ENCODE measurements at places on chromosomes 5 and 9.

DNA sequence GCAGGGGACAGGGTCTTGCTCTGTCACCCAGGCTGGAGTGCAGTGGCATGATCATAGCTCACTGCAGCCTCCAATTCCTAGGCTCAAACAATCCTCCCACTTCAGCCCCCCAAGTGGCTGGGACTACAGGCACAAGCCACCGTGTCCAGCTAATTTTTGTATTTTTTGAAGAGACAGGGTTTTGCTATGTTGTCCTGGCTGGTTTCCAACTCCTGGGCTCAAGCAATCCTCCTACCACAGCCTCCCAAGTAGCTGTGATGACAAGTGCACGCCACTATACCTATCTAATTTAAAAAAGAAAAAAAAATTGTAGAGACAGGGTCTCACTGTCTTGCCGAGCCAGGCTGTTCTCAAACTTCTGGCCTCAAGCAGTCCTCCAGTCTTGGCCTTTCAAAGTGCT is 31.6 kb upstream of the LECT2 start:
- DNase-seq = no peak

DNA sequence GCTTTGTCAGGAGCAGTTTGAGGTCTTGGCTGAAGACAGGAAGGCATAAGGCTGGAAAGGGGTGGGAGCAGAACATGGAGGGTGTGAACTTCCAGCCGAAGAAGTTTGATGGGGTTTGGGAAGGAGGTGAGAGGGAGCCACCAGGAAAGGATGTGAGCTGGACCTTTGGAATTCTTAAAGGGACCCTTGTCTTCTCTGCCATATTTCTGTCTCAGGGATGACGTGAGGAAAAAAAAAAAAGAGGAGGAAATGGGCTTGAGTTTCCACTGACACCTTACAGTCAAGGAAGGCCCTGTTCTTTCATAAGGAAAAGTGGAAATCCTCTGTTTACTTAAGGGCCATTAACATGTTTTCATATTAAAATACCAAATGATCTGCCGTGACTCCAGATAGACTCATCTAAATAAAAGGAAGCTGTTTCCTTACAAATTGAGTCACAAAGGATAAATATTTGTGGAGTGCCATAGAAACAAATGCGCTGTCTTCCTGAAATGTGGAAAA is 132.1 kb downstream of the PALM2AKAP2 start:
- no peak for DNase-seq

- DNase-seq = no peak
These were observed 97.0 kb upstream of the VCAN start for GRCh38 chr5:83374547-83374946.

DNA sequence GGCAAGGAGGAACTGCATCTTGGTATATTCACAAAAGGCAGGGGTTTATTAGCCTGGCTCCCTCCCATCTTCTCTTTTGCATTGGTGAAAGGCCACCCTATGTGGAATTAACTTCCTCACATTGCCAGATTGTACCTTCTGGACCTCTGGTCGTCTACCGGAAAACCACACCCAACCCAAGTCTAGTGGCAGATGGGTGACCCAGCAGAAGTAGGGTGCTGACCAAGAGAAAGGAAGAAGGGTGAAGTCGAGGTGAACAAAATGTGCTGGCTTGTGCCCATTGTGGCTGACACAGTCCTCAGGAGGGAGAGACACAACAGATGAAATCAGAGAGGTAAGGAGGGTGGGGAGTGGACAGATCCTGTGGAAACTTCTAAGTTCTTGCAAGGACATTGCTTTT is 39.8 kb upstream of the DAP start:
- no peak for DNase-seq

DNA sequence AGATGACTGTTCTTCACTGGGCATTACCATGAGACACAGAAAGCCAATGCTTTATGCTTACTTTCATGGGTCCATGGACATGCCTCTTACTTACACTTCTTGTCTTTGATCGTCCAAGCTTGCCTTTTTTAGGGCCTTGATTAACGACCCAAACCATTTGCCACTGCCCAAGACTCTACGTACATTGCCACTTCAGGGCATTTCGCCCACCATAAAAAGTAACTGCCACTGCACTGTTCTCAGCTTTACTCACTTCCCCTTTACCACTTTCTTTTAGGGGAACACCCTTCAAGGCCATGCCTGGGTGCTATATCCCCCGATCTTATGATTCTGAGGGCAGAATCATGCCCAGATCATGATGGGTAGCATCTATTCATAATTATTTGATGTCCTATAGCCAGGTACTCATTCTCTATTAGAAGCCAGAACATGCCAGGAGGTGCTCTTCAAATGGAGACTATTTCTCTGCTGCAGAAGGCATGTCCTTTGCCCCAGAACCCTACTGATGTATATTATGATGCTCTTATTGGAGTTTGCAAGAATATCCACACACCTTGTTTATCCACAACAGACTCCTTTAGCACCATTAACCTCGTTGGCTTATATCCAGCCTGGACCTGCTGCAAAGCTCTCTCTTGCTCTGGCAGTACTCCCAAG is 64.1 kb upstream of the RAD23B start:
- no peak for DNase-seq

- DNase-seq = no peak
These were observed 74.0 kb downstream of the COL27A1 start for GRCh38 chr9:114229295-114229694.

DNA sequence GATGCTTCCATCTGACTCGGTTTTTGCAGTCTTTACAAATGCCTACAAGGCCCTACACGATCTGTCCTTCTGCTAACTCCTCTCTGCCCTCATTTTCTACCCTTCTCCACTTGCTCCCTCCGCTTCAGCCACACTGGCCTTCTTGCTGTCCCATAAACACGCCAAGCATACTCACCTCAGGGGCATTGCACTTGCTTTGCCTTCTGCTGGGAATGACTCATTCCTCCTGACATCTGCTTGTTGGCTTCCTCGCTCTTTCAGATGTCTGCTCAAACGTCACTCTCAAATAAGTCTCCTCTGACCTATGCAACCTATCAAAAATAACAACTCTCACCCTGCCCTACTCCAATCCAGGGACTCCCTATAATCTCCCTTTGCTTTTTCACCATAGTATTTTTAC is 28.2 kb downstream of the CDC25C start:
- no peak for DNase-seq

DNA sequence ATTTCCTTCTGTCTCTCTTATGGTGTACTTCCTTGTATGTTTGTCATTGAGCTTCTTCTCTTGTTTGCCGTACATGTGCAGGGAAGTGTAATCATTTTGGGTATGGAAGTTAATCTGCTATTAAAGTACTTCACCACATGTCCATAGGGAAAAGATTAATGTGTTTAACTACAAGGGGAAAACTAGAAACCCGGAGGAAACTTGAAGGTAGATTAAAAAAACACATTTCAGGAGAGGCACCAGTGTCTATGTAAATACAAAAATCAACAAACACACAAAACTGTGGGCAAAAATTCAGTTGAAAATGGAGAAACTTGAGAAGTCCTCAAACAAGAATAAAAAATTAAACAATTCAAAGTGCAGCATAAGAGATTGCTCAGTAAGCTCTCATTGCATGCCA is 166.4 kb downstream of the PBX3 start:
- DNase-seq = no peak

DNA sequence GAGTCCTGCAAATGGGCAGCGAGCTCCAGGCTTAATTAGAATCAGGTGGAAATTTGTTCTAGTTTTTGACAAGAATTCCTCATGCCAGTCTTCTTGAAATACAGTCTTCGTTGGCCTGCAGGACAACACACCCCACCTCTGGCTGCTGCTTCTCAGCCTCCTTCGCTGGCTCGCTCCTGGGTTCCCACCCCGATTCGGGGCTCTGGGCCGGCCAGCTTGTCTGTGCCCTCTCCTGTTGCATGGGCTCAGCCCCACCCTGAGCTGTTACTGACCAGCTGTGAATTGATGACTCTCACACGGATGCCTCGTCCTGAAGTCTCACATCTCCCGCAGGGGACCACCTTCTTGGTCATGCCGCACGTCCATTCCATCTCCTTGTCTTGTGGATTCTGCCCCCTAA is 21.0 kb downstream of the PSD2 start:
- DNase-seq = no peak

- DNase-seq = no peak
These were observed 84.2 kb downstream of the SGCD start for GRCh38 chr5:156411185-156411613.

- DNase-seq = no peak
These were observed 6.1 kb upstream of the RNF183 start for GRCh38 chr9:113309204-113309813.

DNA sequence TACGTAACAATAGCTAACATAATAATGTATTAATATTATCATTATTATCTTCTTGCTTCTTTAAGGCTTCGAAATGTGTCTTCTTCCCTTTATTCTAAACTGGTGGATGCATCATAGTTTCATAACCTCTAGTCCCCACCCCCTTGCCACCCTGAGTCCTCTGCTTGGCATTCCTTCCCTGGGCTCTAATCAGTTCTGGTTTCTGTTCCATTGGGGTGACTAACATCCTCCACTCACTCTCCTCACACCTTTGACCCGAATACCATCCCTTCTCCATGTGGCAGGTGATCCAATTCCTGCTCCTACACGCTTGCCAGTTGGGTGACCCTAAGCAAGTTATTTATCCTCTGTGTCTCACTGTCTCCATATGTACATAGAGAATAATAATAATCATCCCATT is 286.1 kb downstream of the TRPM3 start:
- DNase-seq = no peak

- peak; percentile 71 for DNase-seq
These were observed 62.9 kb downstream of the OTULIN start for GRCh38 chr5:14727428-14727865.

DNA sequence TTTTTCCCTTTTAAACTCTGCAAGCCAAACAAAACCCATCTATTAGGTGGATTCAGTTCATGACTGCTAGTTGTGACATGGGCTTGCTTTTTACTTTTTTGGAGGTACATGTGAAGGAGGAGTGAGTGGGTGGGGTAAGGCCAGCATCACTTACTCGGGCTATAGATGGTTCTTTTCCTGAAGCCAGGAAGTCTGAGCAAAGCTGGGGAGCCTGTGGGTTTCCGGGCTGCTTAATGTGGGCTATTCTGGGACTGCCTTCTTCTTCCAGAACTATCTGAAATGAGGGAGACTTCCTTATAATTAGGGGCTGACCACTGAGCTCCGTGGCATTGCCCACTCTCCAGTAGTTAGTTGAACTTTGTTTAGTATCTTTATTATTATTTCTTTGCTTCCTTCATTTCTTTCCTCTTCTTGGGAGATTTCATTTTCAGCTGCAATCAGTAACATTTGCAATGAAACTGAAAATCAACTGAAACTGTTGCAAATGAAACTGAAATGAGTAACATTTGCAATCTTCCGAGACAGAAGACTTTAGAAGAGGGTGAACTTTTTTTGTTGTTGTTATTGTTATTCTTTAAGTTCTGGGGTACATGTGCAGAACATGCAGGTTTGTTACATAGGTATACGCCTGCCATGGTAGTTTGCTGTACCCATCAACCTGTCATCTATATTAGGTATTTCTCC is 204.9 kb downstream of the LRRC70 start:
- DNase-seq = no peak

DNA sequence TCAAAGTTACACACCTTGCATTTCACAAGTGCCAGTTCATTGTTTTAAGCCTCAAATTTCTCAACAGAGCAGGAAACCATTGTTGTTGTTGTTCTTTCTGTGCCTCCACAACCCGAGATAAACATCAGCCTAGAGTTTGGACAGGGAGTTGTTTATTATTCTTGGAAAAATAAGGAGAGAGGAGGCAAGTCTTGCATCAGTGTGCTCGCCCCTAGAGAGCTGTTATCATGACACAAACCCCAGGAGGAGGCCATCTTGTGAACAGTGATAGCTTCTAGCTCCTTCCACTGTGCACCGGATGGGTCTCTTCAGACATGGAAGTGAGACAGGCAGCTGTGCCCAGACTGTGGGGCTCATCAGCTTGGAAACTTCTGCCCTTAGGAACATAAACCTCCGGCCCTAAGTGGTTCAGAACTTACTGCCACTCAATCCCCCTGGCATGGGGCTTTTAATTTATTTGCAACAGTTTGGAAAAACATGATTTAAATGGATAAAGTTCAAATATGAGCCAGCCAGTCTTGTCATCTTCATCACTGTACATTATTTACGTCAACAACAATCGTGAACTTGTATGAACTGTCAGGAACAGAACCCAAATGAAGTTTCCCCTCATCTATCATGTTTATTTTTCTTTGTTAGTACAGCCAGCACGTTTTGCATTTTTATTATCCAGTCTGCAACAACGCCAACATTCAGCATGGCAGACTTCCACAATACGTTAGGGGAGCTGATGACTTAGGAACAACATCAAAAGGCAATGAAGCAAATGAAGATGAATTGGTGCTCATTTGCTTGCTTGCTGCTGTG is 181.7 kb upstream of the S1PR3 start:
- no peak for DNase-seq

DNA sequence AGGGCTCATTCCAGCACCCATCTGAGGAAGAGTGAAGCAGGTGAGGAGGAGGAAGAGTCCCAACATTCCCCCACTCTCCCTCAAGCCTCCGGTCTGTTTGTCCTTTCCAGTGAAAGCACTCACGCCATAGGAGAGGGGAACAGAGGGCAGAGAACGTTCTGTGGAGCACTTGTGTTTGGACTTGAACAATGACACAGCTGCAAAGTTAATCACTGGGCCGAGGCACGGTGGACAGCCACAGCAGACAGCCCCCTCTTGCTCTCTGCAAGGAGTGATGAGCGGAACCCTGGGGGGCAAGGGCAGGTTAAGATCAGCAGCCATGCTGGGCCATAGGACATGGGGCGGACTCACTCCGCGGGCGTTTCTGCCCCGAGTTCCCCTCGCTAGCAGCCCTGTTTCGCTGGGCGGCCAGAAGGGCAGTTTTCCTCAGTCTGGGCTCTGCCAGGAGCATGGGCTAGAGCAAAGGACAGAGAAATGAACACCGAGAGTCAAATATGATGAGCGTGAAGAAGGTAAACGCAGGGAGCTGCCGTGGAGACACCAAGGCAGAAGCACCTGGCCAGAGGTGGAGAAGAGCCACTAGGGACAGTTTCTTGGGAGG is 185.7 kb downstream of the GAPVD1 start:
- DNase-seq = no peak

- DNase-seq = no peak
These were observed 398 bp downstream of the RAPGEF6 start for GRCh38 chr5:131634666-131634995.

- no peak for DNase-seq
These were observed 434.5 kb upstream of the CDH9 start for GRCh38 chr5:27472871-27473270.

DNA sequence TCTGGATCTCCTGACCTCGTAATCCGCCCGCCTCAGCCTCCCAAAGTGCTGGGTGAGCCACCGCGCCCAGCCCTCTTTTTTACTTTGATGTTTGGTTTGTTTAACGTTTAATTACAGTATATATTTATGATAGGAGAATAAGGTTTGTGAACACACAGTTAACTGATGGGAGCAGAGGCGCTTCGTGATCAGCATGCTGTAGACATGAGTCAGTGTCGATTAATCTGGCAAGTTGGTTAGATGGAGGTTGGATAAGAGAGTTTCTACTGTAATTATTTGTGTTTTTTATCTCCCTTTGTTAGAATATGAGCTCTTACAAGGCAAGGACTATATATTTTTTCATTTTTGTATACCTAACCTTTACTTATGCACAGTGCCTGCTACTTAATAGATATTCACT is 14.3 kb downstream of the ATG10 start:
- DNase-seq = no peak

GRCh38 chr9:2367970-2368369 is 253.6 kb upstream of the VLDLR start:
- no peak for DNase-seq
